Vein endothelial cell (primary cell): ENCODE measurements at places on chromosomes 2 and 18. TPM values are rescaled to one million over a fixed set of nuclear protein-coding genes. Genes with fewer than 3 reads are reported as not detected.

TRABD2A gene
- total RNA-seq, result 1.1 and 2.0 TPM in 2 replicates

TMEM200C gene
- not detected in 2 replicates for total RNA-seq

PPP4R3B gene
- 36.6 and 47.3 TPM in 2 replicates for total RNA-seq

CNGA3 gene
- total RNA-seq, result not detected in 2 replicates

VSNL1 gene
- total RNA-seq, result not detected in 2 replicates

RGPD5 gene
- 29.4 and 47.7 TPM in 2 replicates for total RNA-seq

FBLN7 gene
- total RNA-seq, result 1.1 and 4.6 TPM in 2 replicates

RAB6D gene
- total RNA-seq, result under 0.01 and 0.10 TPM in 2 replicates

ALK gene
- total RNA-seq, result not detected in 2 replicates
